Activated CD8-positive, alpha-beta memory T cell treated with anti-CD3 and anti-CD28 coated beads, Interleukin-2, amount 10 ng/mL, durations not matched to agents 7 days and 5 days (primary cell): ENCODE measurements at places on chromosomes 16 and 17.

- peak; percentile 94 for DNase-seq
Observed at GRCh38 chr17:3723556-3724377, at the start of gene HASPIN. Gene HASPIN (plus strand): TSS chr17:3723903. CDS start chr17:3723936, 33 bp downstream.

GRCh38 chr16:50046853-50047252 is 18.9 kb upstream of the HEATR3 start:
- no peak for DNase-seq

GRCh38 chr16:12225806-12226465 is 249.4 kb downstream of the SNX29 start:
- no peak for DNase-seq

DNA sequence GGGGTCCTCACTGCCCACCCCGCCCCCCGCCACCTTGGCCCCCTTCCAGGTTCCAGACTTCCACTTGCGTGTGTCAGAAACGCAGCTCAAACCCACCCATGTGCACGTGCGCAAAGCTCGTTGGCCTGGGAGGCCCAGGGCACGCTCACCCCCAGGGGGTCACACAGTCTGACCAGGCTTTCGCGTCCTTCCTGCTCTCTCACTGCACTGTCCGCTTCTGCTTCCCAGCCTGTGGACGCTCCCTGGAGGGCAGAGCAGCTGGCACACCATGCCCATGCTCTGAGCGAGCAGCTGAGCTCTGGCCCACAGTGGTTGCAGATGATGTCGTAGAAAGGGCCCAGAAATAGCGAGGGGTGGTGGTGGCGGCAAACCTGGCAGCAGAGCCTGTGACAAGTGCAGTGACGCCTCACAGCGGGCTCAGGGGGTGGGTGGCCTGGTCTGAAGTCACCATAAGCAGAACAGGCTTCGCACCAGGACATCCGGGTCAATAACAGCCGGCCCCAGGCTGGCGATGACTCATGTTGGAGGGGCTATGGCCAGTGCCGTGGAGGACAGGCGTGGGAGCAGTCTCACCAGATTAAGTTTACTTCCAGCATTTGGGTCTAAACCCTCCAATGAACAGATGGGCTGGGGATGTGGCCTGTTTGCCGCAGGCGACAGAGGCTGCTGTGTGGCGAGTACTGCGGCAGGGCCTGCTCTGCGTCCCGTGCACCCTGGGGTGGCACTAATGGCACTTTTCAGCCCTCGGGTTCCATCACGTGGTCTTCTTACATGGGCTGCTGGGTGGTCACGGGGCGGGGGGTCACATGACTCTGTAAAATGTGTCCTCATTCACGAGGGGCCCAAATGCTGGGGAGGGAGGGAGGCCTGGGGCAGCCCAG is 49.0 kb downstream of the NT5M start:
- no peak for DNase-seq

GRCh38 chr17:48642059-48642842 is 16.1 kb upstream of the HOXB9 start:
- DNase-seq = no peak

DNA sequence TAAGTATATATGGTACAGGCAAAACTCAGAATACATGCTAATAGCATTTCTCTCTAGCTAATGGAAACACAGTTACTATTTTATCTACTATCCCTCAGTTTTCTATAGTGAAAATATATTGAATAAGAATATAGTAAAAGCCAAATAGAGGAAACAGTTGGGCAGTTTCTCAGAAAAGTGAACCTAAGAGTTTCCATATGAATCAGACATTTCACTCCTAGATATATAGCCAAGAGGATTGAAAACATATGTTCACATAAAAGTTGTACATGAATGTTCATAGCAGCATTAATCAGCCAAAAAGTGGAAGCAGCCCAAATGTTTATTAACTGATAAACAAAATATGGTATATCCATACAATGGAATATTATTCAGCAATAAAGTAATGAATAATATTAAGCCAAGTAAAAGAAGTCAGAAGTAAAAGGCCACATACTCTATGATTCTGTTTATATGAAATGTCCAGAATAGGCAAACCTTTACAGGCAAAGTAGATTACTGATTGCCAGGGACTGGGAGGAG is 134.6 kb downstream of the CYB561 start:
- DNase-seq = no peak

GRCh38 chr17:12567077-12568053 is 98.3 kb upstream of the MYOCD start:
- DNase-seq = no peak

GRCh38 chr17:76682296-76682695 is 28.5 kb downstream of the MXRA7 start:
- no peak for DNase-seq

DNA sequence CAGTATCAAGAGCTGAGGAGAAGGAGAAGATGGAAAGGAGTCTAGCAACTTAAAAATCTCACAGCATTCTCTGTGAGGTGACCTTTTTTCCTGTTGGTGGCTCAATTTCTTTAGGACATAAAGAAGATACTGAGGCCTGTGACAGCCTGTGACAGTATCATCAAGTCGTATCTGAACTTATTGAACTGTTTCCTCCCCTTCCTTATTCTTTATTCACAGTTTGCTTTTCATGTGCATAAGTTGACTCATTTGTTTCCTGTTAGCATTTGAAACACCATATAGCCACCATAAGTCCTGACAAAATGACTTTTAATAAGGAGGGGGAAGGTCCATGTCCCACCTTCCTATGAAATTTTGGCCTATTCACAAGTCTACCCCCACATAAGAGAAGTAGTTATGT is 8.9 kb downstream of the UNK start:
- no peak for DNase-seq

GRCh38 chr17:1882836-1883235 is 53.0 kb downstream of the RPA1 start:
- DNase-seq = peak; percentile 48

DNA sequence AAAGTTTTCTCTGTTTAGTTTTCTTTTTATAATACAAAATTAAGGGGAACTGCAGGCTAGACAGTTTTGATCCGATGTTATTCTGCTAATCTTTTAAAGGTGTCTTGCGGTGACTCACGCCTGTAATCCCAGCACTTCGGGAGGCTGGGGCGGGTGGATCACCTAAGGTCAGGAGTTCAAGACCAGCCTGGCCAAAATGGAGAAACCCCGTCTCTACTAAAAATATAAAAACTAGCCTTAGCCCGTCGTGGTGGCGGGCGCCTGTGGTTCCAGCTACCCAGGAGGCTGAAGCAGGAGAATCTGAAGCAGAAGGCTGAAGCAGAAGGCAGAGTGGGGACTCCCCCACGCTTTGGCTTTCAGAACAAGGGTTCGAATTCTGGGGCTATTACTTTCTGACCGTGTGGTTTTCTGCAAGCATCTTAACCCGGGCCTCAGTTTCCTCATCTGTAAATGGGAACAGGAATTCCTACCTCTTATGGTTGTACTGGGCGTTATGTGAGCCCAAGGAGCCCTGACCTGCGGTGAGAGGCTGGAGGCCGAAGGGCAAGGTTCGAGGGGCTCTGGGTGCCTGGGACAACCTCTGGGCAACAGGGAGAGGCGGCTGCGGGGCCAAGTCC is 1.2 kb upstream of the KATNB1 start:
- DNase-seq = no peak

DNA sequence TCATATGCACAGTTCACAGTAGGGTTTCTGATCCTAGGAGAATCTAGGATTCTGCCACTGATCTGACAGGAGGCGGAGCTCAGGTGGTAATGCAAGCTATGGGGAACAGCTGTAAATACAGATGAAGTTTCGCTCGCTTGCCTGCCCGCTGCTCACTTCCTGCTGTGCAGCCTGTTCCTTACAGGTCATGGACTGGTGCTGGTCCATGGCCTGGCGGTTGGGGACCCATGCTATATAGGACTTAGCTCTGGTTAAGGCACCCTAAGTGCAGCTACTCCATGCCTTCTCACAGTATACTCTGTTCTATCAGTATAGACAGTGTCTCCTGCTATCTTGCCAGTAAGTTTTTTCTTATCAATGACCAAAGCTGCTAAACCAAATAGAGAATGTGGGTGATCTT is 2.4 kb downstream of the MPHOSPH6 start:
- DNase-seq = no peak

DNA sequence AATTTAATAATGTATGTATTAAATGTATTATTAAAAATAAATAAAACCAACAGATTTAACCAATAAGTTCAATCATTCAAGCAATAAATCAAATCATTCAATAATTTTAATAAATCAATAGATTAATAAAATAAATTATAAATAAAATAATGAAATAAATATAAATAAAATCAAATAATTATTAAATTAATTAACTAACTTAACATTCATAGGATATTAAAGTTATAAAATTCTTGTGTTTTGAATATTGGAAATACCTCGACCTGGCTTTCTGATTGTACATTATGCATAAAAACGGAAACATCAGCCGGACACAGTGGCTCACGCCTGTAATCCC is 182.2 kb downstream of the BANP start:
- no peak for DNase-seq

GRCh38 chr17:73211745-73212144 is 18.9 kb downstream of the COG1 start:
- DNase-seq = peak; percentile 74

DNA sequence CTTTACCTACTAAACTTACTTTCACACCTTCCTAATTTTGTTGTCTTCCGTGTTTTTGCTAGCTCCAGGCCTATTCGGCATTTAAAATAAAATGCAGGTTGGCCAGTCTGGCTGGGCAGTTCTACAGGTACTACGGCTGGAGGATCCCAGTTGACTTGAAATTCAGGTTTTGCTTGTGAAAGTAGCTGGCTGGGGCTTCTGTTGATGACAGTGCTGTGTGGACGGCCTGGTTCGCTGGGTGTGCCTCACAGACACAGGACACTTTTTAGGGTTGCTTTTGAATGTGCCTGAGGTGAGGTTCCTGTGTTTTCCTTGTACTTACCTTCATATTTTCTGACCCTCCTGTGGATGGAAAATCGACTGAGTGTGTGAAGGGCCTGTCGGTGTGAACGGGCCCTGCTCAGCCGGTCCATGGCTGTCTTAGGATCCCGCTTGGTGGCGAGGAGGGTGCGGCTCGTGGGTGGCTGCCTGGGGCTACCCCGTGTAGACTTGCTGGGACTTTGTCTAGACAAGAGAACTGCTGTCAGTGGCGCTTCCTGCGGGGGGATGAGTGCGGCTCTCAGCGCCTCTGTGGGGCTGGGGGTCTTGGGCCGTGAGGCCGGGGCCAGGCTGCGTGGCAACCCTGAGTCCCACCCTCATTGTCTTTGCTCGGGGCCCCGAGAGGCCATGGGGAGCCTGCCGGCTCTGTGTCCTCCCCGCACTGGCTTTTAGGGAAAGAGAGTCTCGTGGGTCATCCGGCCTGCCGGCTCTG is 18.7 kb upstream of the ZNF750 start:
- no peak for DNase-seq

DNA sequence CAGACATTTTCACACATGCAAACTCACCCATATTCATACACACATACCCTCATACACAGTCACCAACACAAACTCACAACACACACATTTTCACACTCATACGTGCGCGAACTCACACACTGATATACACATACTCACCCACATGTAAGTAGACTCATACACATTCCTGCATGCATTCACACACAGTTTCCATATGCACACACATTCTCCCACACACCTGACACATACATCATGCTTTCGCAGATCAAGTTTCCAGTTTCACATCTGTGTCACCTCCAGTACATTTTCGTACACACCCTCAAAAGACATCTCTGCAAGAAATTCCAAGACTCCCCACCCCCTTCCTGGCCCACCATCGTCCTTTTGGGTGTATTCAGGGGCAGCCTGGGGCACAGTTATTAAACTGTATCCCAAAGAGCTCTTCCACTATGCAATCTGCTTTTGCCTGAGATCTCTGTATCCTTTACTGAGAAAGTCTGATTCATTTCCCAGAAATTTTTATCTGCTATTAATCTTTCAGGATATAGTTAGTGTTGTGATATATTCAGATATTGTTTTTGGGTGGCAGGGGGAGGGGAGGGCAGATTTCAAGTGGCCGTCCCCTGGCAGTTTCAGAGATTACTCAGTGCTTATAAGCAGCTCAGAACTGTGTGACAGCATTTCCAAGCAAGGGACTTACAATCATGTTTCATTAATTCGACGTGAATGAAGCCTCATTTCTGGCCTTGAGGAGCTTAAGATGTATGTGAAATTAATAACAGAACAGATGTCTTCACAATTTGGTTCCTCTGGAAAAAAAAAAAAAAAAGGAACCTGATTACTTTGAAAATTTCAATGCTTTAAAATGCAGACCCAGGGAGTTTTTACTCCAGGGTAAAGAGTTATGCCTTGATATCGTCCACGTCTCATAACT is 35.3 kb upstream of the MMP2 start:
- DNase-seq = no peak

- DNase-seq = peak; percentile 92
Observed at GRCh38 chr17:27544350-27545131, 86.4 kb upstream of the LGALS9 start.

DNA sequence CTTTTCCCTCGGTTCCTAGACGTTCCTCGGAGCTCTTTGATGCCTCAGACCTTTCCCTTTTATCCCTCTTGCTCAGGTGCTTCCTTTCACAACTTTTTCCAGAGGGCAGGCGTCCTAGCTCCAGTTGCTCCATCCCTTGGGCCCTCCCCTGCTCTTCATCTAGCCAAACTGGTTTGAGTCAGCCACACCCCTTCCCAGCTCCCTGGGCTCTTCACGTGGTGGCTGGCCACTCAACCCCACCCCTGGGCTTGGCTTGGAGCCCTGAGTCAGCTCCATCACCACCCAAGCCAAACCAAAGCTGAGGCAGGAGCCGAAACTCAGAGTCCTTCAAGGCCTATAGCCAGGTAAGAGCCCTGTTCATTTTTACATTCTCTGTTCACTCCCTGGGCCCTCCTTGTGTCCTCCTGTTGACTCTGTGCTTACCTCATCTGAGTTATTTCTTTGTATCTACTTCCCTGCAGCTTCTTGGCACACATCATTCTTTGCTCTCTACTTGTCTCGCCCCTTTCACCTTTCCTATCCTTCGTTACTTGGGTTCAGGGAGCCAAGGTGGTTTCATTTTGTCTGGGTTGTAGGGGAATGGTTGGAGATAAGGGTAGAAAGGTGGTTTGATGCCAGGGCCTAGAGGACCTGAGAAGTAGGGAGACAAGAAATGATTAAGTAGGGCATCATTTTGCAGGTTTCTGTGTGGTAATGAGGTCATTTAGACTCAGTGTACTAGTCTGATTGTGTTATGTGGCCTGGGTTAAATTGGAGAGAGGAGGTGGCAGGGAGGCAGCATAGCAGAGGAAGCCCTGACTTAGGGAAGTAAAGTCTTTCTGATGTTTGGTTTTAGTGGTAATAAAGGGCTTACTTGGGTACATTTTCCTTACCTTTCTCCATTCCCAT is 7.6 kb upstream of the PHKG2 start:
- no peak for DNase-seq
